NCI-H1417 treated with DMSO at 0.1 percent for 48 hours (cell line): ENCODE measurements at places on chromosomes 5 and 9.

GRCh38 chr9:19451240-19452087 is 42.7 kb downstream of the ACER2 start:
- no peak for DNase-seq

GRCh38 chr9:88936668-88937067 is 54.6 kb upstream of the S1PR3 start:
- no peak for DNase-seq

DNA sequence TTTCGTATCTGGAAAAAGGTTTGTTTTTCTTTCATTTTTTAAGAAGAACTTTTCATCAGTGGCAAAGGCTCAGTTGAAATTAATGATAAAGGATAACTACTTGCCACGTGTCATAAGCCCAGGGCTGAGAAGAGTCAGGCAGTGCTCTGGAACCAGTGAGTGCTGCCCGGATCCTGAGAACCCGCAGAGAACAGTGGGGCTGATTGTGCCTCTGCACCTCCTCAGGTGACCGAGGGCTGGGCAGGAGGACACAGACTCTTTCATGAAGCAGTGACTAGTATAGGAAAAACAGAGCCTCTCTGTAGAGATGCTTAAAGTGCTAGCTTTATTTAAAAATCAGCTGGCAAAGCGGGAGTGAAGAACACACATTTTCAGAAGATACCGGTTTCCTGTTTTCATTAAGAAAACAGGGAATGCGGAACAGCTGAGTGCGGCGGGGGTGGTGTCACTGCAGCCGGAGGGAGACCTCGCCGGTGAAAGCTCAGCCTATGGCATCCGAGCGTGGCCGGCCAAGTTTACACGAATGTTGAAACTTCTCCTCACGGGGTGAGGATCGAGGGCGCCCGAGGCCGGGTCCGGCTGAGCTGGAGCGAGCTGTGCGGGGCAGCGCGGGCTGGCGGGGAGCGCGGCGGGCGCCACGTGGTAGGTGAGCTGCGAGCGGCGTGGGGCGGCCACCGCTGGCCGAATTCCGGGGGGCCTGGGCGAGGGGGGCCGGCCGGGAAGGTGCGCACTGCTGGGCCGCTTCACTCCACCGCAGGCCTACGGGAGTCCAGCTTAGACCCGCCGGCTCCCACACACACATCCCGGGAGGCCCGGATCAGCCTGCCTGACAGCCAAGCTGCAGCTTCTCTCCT is 134.7 kb upstream of the DMRT1 start:
- no peak for DNase-seq

DNA sequence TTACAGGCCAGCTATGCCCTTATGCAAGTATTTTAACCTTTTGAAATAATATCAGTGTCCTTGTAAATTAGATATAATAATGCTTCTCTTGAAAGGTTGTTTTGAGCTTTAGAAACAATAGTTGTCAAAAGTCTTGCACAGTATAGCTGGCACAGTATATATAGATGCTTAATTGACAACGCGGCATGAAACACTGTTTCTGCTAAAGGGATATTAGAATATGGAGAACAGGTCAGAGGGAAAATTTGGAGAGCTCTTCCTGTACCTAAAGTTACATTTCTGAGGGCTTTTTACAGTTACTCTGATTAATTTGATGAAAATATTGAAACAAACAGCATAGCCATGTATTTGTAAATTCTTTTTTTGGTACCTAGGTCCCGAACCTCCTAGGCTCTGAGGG is 4.5 kb downstream of the NUDT2 start:
- no peak for DNase-seq

DNA sequence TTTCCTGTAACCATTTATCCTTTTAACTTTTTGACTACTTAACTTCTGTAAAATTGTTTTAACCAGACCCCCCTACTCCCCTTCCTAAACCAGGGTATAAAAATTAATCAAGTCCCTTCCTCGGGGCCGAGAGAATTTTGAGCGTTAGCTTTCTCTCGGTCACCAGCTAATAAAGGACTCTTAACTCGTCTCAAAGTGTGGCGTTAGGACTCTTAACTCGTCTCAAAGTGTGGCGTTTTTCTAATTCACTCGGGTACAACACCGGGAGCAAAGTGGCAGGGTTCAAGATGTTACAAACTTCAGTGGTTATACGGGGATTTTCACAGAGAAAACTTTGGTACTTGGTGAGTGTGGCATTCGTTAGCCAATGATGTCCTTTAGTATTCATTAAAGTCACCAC is 39.7 kb upstream of the PPP1R26 start:
- no peak for DNase-seq

GRCh38 chr5:170247363-170247762 is 14.6 kb downstream of the C5orf58 start:
- DNase-seq = no peak

DNA sequence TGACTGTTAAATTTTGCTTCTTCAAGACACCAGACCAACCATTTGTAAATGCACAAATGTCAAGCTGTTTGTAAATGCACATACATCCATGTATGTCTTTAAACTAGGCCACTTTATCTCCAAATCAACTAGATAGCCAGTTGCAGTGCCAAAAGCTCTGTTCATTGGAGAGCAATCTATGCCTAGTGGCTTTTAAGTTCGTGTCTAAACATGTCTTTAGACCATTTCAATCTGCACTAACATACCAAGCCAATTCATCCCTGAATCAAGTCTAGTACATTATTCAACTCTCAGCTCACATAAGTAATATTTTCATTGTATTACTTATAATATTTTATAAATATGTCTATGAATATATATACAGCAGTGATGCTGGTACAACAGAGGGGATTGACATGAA is 985.9 kb downstream of the CDH18 start:
- no peak for DNase-seq

- peak; percentile 9 for DNase-seq
These were observed 68.8 kb downstream of the ANKRD55 start for GRCh38 chr5:56164376-56164775.

GRCh38 chr9:30775236-30775635 is 1609.2 kb upstream of the ACO1 start:
- no peak for DNase-seq

GRCh38 chr5:179620703-179621350 is 2.6 kb downstream of the HNRNPH1 start:
- no peak for DNase-seq

DNA sequence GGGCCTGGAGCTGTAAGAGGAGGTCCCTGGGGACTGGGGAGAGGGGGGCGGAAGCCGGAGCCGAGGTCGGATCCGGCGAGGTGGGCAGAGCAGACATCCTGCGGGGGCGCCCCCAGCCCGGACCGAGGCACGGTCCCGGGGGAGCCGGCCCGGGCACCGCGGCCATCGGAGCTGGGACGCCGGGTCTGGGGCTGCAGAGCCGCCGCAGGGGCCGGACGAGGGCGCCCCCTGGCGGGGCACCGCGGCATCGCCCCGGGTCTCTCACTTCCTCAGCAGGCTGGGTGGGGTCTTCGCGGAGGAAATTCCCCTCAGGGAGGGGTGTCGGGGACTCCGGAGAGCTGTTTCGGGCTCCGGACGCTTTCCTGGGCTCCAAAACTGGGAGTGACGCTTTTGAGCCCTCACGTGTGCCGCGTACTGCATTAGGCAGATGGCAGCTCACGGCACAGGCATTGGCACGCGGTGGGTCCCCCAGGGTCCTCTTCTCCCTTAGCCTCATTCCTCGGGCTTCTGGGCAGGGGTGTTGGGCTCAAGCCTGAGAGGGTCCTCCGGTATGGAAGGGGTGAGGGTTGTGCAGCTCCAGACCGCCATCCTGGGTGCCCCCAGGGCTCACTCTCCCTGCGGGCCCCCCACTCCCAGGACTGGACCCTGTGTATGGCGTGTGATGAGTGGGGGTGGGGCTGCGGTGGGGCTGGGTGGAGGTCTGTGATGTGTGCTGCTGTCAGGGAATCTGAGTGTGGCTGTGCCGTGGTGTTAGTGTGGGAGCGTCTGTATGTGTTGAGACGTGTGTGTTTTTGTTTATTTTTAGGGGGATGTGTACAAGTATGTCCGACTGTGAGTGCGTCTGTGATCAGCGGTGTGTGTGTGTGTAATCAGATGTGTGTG is 29.6 kb downstream of the LHX2 start:
- no peak for DNase-seq

DNA sequence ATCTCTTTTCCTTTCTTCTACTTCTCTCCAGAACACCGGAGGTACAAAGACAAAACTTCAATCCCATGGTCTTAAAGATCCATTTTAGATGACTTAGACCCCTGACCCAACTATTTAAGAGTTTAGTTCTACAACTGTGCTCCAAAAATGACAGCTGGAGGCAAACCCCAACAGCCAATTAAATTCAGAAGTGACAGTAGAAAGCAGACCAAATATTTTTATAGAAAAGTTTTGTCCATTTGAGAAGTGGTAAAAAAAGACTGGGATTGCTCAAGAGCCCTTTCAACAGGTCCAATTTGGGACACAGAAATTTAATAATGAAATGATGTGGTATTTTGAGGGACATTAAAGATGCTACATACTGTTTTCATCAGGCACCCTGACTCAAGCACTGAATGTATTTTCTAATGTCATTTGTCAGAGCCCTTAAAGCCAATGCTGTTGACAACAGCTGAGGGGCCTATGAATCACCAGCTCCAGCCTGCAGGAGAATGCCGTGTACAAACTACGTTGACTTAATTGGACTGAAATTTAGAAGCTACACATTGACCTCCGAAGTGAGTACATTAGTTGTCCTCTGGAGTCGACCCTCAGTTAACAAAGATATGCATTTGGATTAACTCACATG is 147.5 kb upstream of the PIK3R1 start:
- no peak for DNase-seq

- no peak for DNase-seq
These were observed 136.6 kb upstream of the COL5A1 start for GRCh38 chr9:134505032-134505431.

- DNase-seq = no peak
These were observed 17.6 kb upstream of the TARS1 start for GRCh38 chr5:33423018-33423630.

- DNase-seq = no peak
These were observed 6.2 kb downstream of the NR5A1 start for GRCh38 chr9:124500796-124501611.

DNA sequence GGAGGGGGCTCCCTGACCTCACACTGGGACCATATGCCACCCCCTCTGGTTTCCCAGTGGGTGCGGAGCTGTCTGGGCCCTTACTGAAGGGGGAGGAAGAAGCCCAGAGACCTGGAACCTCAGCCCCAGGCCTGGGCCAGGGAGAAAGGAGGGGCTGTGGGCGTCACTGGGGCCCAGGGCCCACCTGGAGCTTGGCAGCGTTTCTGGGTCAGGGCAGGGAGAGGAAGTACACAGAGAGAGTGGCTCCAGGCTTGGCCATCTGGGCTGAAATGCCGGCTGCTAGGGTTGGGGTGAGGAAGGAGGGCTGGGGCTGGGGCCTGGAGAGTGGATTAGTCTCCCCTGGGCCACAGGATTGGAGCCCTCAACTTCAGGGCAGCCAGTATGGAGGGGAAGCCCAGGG is 6.4 kb upstream of the DAB2IP start:
- DNase-seq = no peak

DNA sequence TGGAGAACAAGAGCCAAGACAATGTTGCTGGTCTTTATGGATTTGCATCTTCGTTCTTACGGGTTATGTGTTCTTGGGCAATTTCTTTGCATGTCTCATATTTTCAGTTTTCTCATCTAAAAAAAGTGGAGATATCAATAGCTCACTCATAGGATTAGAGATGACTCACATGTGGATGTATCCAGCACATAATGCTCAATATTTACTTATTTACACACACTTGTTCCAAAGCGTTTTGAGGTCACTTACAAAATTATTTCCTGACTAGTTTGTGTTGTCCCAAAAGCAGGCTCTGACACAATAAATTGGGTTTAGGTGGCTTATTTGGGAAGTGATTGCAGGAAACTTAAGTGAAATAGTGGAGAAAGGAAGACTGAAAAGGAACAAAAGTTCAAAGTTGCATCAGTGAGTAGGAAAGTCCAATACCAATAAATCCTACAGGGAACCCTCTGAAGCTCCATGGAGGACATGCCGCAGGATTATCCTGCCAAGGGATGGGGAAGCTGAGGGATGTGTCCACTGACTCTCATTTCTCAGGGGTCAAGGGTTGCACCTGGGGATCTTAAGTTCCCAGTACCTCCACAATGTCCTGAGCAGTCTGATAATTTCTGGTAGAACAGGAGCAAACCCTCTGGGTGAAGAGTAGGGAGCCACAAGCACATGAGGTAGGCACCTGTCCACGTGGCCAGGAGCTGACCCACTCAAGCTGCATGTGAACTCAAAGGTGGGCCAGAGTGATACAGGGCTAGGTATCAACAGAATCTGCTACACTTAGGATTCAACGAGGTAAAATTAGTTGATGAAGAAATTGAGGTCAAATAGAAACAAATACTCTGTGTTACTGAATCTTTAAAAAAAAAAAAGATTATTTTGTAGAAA is 37.4 kb upstream of the SLC44A1 start:
- no peak for DNase-seq

DNA sequence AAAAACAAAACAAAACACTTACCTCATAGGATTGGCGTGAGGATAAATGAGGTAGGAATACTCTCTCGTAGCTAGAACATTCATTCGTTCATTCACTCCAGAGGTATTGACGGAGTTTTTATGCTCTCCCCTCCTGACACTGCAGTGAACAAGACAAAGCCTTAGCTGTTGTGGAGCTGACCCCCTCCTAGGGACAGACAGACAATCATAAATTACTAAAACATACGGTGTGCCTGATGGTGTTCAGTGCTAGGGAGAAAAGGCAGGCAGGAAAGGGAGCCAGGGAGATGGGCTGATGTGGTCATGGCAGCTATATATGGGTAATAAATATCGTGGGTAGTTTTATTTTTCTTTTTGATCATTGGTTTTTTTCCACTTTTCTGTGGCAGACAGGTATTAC is 5.7 kb upstream of the BRD3 start:
- no peak for DNase-seq

DNA sequence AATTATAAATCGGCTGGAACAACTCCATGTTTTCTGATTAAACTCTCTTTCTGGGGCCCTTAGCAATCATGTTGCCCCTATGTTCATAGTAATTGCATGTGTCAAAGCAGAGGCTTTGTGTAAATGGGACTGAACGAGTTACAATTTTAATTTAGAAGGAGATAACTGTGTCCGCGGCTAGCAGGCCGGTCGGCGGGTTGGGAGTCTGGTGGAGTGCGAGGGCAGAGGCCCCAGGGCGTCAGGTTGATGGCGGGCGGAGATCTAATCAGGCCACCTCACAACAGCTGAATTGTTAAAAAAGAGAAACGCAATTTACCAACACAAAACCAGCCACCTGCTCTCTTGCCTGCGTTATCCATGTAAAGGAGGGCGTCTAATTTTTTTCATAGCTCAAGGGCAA is 134.9 kb upstream of the LPCAT1 start:
- DNase-seq = no peak

DNA sequence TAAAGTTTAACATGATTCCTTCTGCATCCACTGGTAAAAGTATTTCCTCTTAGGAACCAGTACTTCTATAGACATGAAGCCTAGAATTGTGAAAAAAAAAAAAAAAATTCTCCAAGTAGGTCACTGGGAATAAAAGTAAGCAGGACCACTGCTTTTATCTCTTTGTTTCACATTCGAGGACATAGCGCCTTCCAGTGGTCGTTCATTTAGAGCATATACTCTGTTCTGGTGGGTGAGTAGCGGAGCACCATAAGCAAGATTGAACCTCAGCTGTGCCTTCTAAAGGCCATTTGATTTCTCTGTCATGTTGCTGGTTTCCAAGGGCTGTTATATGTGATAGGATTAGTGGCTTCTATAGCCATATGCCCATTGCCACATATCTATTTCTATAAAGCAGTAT is 393.1 kb downstream of the TMEM232 start:
- no peak for DNase-seq

GRCh38 chr9:89635816-89636215 is 31.0 kb downstream of the GADD45G start:
- DNase-seq = no peak

GRCh38 chr9:9521033-9521779 is 1091.6 kb downstream of the PTPRD start:
- DNase-seq = no peak
